Activated naive CD4-positive, alpha-beta T cell treated with anti-CD3 and anti-CD28 coated beads, Interleukin-2, amount 10 ng/mL, durations not matched to agents 7 days and 5 days (primary cell): ENCODE measurements at places on chromosomes 6 and 20.

DNA sequence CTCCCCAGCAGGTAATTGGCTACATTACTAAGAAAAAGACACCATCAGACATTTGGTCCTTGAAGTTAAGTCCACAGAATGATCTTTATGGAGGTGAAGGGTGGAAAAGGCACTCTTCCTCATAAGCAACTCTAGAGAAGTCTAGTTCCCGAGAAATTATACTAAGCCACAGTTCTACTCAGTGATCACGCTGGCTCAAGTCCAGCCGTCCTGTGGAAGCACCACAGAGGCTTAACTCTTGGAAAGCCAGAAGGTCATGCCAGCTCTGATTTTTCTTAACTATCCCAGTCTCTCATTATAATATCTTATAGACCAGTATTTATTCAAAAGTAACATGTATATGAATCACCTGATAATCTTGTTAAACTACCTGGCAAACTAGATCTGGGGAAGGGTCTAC is 258.5 kb downstream of the EYA4 start:
- no peaks in the 10 kb centered on the region for H3K4me1 ChIP-seq
- no peak overlapping the region for H3K27ac ChIP-seq
- no peak for DNase-seq
- no peaks in the 10 kb centered on the region for H3K27me3 ChIP-seq
- H3K4me3 ChIP-seq: no peak overlapping the region
- no peaks in the 10 kb centered on the region for H3K36me3 ChIP-seq

DNA sequence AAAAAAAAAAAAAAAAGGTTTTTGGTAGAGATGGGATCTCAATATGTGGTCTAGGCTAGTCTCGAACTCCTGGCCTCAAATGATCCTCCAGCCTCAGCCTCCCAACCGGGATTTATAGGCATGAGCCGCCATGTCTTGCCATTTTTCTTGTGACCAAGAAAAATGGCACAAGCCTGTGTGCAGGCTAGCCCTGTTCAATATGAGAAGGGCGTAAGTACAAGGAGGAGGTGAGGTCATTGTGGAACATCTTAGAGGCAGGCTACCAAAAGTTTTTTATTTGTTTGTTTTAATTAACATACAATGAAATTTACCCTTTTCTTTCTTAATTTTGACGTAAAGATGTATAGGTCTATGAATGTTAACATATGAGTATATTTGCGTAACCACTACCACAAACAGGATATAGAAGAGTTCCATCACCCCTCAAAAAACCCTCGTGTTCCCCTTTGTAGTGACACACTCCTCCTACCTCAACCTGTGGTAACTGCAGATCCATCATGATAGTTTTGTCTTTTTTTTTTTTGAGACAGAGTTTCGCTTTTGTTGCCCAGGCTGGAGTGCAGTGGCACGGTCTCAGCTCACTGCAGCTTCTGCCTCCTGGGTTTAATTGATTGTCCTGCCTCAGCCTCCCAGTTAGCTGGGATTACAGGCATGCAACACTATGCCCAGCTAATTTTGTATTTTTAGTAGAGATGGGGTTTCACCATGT is 28.3 kb upstream of the KIF3B start:
- H3K4me3 ChIP-seq: no peak overlapping the region
- H3K36me3 ChIP-seq: peaks cover 2% of the 10 kb centered on the region
- peak; percentile 56 for DNase-seq
- no peaks in the 10 kb centered on the region for H3K27me3 ChIP-seq
- H3K4me1 ChIP-seq: peaks cover 23% of the 10 kb centered on the region
- H3K27ac ChIP-seq: peak overlapping the region; percentile 81

GRCh38 chr6:115362234-115362633 is 698.5 kb downstream of the FRK start:
- H3K27ac ChIP-seq: no peak overlapping the region
- no peaks in the 10 kb centered on the region for H3K27me3 ChIP-seq
- no peak for DNase-seq
- H3K4me1 ChIP-seq: no peaks in the 10 kb centered on the region

GRCh38 chr20:20837574-20838021 is 125.2 kb upstream of the RALGAPA2 start:
- H3K27ac ChIP-seq: no peak overlapping the region
- H3K36me3 ChIP-seq: no peaks in the 10 kb centered on the region
- peaks cover 3% of the 10 kb centered on the region for H3K4me1 ChIP-seq

DNA sequence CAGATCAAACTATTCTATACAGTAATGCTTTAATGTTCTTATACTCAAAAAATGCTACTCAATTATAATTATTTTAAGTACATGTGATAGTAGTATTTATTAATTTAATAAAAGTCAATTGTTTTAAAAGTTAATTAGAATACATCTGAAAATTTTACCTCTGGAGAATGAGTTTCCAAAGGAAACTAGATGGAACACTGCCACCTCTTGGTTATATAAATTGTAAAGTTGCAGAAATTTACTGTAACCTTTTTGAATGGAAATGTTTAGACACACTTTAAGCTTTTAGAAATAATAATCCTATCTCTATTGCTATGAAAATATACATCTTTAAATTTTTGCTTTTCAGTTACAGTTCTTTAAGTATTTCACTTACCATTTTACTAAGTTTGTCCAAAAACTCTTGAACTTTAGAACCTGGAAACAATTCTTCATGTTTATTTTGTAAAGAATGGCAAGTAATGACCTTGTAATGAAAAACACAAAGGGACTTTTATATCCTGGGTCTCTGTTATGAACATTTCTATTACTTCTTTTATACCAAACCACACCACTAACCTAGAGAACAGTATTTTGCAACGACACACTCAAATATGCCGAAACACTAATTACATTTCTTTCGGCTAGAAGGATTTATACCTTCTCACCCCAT is 10.9 kb upstream of the BMP5 start:
- no peak overlapping the region for H3K27ac ChIP-seq
- no peaks in the 10 kb centered on the region for H3K36me3 ChIP-seq
- H3K4me1 ChIP-seq: no peaks in the 10 kb centered on the region
- DNase-seq: no peak
- H3K4me3 ChIP-seq: no peak overlapping the region

DNA sequence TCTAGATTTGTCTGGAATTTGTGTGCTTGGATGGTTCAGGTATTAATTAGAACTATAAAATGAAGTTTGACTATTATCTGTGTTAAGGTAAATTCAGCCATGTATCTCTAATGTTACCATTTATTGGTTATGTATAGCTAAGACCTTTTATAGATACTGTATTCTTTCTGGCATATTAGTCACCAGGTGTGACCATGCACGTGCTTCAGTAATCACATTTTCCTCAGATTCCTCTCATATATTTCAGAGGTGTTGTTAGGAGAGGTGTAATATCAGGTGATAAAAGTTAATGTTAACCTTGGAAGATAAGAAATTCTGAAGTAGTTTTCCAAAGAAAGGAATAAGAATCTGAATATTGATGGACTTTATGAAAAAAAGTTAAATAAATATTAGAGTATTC is 194.5 kb upstream of the KHDRBS2 start:
- no peaks in the 10 kb centered on the region for H3K36me3 ChIP-seq
- no peak overlapping the region for H3K4me3 ChIP-seq
- DNase-seq: no peak
- H3K4me1 ChIP-seq: no peaks in the 10 kb centered on the region

GRCh38 chr6:126531286-126531685 is 191.4 kb downstream of the CENPW start:
- H3K27me3 ChIP-seq: no peaks in the 10 kb centered on the region
- H3K36me3 ChIP-seq: no peaks in the 10 kb centered on the region
- no peaks in the 10 kb centered on the region for H3K4me1 ChIP-seq
- DNase-seq: no peak
- H3K4me3 ChIP-seq: no peak overlapping the region
- no peak overlapping the region for H3K27ac ChIP-seq

DNA sequence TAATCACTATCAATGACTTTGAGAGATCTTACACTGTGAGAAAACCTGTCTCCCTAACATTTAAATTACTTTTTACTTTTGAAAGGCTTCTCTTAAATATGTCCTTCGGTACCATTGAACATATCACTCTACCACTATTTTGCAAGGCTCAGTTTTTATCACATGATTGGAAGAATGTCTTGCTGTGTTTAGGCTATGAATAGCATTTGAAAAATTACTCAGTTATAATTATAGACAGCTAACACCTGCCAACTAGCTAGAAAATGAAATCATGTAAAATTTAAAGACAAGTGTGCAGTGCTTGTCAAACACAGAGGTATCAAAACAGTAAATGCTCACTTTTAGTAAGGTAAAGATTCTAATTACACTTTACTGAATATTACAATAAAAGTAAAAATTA is 11.0 kb downstream of the SESN1 start:
- no peak overlapping the region for H3K4me3 ChIP-seq
- no peak overlapping the region for H3K27ac ChIP-seq
- no peaks in the 10 kb centered on the region for H3K27me3 ChIP-seq
- H3K36me3 ChIP-seq: no peaks in the 10 kb centered on the region
- DNase-seq: no peak

DNA sequence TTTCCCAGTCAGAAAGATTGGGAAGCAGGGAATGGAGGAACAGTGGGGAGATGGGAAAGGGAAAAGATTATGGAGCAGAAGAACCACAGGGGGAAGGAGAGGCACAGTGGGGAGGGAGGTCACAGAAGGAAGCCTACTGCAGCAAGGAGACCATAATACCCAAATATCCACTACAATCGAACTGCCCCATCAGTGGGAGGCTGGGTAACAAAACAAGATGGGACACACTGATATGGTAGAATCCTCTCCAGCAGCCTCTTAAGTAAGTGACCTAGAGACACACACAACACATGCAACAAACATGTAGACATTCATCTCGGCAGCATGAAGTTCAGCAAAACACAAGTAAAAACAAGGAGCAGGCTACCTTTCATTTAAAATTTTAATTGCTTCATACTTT is 4.8 kb upstream of the FOXP4 start:
- peaks cover 93% of the 10 kb centered on the region for H3K27me3 ChIP-seq
- H3K36me3 ChIP-seq: no peaks in the 10 kb centered on the region
- no peak overlapping the region for H3K4me3 ChIP-seq

GRCh38 chr20:1900321-1900801 is 5.2 kb downstream of the SIRPA start:
- H3K4me3 ChIP-seq: no peak overlapping the region
- no peak overlapping the region for H3K27ac ChIP-seq
- peaks cover 67% of the 10 kb centered on the region for H3K27me3 ChIP-seq
- peaks cover 1% of the 10 kb centered on the region for H3K4me1 ChIP-seq

- no peak for DNase-seq
- H3K27ac ChIP-seq: no peak overlapping the region
- H3K27me3 ChIP-seq: no peaks in the 10 kb centered on the region
- H3K36me3 ChIP-seq: no peaks in the 10 kb centered on the region
Observed at GRCh38 chr6:62265906-62266525, 20.0 kb downstream of the KHDRBS2 start.

DNA sequence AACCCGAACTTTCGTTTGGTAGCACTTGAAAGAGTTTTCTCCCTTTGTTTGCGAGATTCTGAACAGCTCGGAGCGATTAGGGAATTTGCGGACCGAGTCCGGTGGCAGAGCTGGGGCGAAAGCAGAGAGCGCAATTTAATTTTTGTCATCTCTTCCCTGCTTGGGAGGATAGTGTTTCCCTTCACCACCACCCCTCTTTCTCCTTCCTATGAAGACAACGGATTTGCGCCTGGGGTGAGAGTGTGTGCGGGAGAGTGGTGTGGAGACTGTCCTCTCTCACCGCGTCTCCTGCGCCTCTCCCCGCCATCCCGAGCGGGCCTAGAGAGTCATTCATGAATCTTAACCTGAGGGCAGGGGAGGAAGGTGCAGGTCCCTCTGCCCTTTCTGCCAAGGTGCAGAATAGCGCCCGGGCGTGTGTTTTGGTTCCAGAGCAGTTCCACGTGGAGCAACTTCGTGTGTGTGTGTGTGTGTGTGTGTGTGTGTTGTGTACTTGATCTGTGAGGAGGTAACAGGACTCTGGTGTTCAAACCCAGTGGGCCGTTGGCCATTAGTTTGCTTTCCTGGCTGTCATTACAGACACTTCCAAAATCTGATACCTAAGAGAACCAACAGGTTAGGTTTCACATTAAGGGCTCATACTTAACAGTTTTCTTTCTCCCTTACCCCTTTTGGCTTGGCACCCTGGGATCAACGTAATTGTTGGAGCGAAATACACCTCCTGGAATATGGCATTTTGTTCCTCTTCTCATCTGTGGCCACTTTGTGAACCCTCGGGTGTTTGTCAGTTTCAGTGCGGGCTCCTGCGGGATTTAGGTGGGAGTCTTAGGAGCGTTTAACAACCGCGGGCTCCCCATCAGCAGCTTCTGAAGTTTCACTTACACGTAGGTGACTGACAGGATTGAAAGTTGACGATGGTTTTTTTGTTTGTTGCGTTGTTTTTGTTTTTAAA is 1.8 kb downstream of the EYA4 start:
- peaks cover 39% of the 10 kb centered on the region for H3K27me3 ChIP-seq
- no peak for DNase-seq
- no peak overlapping the region for H3K4me3 ChIP-seq

GRCh38 chr20:18686696-18687095 is 98.8 kb downstream of the DTD1 start:
- H3K4me3 ChIP-seq: no peak overlapping the region
- no peaks in the 10 kb centered on the region for H3K27me3 ChIP-seq
- H3K36me3 ChIP-seq: no peaks in the 10 kb centered on the region
- no peak for DNase-seq
- H3K27ac ChIP-seq: no peak overlapping the region

DNA sequence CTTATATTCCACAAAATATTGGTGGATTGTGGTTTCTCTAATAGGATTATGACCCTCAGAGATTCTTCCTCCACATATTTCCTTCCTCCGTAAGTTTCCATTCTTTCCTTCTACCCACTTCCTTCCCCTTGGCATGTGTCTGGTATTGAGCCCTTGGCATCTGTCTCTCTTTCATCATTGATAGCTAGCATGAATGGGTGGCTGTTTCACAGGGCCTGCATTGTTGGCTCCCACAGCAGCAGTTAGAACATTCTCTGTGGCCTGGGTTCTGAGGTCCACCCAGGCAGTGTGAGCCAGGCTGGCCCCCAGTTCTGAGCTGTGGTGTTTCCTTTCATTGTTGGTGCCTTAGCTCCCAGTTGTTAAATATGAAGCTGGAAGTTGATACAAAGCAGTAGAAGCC is 125.3 kb downstream of the ANKS1A start:
- no peak for DNase-seq
- no peak overlapping the region for H3K27ac ChIP-seq
- no peak overlapping the region for H3K4me3 ChIP-seq

- no peak for DNase-seq
- H3K27me3 ChIP-seq: no peaks in the 10 kb centered on the region
- H3K36me3 ChIP-seq: no peaks in the 10 kb centered on the region
- H3K27ac ChIP-seq: no peak overlapping the region
- H3K4me1 ChIP-seq: no peaks in the 10 kb centered on the region
Observed at GRCh38 chr6:82534876-82535275, 171.3 kb downstream of the TPBG start.

- no peak for DNase-seq
- no peak overlapping the region for H3K27ac ChIP-seq
- H3K36me3 ChIP-seq: peaks cover 6% of the 10 kb centered on the region
- no peak overlapping the region for H3K4me3 ChIP-seq
- H3K27me3 ChIP-seq: no peaks in the 10 kb centered on the region
Observed at GRCh38 chr6:46138281-46138680, 8.5 kb downstream of the ENPP4 start.
